Hematopoietic multipotent progenitor cell (in vitro differentiated cells): ENCODE measurements at places on chromosomes 5 and 9.

DNA sequence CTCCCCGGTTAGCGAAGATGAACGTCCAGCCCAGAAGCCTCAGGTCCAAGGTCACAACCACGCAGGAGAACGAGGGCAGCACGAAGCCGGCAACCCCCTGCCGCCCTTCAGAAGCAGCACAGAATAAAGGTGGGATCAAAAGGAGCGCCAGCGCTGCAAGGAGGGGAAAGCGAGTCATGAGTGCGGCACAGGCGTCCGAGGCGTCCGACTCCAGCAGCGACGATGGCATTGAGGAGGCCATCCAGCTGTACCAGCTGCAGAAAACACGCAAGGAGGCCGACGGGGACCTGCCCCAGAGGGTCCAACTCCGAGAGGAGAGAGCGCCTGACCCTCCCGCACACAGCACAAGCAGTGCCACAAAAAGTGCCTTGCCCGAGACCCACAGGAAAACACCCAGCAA, 5.8 kb downstream of the PPP1R26 start:
- no peak for DNase-seq

DNA sequence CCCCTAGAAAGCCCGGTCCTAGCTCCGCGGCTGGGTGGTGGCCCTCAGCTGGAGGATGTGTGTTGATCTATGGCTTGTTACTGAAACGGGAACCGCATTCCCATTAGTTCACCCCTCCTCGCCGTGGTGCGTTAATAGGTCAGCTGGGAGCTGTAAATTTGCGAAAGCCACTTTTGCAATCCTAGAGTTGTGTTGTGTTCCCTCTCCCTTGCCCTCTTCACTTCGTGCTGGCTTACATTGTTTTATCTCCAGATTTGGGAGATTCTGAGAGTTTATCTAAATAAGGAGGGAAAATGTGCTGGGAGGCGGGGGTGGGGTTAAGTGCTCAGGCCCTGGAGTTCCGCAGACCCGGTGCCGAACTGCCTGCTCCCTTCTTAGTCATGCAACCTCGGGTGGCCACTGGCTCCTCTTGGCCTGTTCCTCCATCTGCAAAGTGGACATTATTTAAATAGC, 62.8 kb downstream of the HMCN2 start:
- no peak for DNase-seq

- DNase-seq = no peak
Observed at GRCh38 chr9:107173422-107174180, 109.5 kb upstream of the RAD23B start.

- no peak for DNase-seq
Observed at GRCh38 chr5:171776770-171777759, 8.6 kb upstream of the SMIM23 start.

DNA sequence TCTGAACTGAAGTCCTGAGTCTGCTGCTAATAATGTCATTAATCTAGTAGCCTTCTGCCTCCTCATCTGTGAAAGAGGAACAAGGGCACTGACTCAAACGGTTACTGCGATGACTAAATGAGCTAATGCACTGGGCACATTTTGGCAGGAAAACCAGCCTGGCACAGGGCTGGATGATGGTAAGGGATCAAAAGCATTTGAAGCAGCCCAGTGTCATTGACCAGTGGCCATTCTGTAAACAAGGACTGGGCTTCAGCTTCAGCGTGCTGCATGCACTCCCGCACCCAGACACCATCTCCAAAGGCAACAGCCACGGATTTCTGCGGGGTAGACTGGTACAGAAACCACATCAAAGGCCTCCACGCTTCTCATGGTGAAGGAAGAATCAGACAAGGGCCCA, 8.0 kb downstream of the GCNT4 start:
- DNase-seq = no peak

- DNase-seq = no peak
Observed at GRCh38 chr5:125700380-125700861, 722.8 kb upstream of the GRAMD2B start.

- no peak for DNase-seq
Observed at GRCh38 chr5:1840071-1840547, 38.9 kb downstream of the NDUFS6 start.

DNA sequence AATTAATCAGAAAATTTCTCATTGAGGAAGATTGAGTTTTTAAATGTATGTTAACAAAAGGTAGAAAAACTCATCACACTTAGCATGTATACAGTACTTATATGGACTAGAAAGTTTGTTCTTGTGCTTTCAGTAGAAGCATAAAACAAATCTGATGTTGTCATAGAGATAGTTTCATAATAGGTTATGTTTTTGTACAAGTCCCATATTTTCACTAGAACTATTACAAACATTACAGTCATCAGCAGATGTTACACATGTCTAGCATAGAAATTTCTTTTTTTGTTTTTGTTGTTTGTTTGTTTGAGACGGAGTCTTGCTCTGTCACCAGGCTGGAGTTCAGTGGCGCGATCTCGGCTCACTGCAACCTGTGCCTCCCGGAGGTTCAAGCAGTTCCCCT, 131.4 kb downstream of the COMMD10 start:
- no peak for DNase-seq

DNA sequence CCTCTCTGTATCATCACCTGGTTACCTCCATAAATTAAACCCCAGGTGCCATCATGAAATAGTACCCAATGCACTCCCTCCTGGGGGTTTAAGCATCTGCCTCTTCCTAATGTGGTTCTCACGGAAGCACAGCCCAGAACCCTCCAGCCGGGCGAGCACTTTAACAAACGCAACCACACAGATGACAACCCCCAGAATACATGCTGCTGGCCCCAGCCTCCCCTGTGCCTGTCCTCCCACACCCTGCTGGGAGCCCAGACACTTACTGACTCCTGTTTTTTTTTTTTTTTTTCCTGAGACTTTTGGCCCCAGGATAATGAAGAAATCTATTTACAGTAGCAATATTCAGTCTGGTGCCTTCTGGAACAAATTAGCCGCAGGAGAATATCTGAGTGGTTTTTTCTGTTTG, 50.0 kb upstream of the COL5A1 start:
- no peak for DNase-seq

- no peak for DNase-seq
Observed at GRCh38 chr9:36320466-36320865, 62.2 kb upstream of the GNE start.

GRCh38 chr5:144742361-144742760, 571.7 kb downstream of the KCTD16 start:
- DNase-seq = no peak

GRCh38 chr9:6428940-6429889, 16.2 kb downstream of the UHRF2 start:
- DNase-seq = no peak

GRCh38 chr5:96483878-96484277, 50.8 kb upstream of the PCSK1 start:
- DNase-seq = peak; percentile 8

DNA sequence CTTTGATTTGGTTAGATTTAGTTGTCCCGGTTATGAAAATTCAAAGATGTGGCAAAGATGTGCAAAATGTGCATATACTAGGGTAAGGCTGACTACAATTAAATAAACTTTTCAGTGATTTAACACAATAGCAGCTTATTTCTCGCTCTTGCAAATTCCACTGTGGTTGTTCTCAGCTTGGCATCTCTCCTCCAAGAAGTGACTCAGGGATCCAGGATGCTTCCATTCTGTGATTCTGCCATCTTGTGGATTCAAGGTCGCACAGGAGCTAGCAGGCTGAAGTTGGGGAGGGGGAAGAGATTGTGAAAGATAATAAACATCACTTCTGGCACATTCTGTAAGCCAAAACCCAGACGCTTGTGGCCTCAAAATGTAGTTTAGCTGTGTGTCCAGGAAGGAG, 60.1 kb upstream of the TGFBR1 start:
- no peak for DNase-seq

- DNase-seq = peak; percentile 47
Observed at GRCh38 chr5:139392678-139393496, 2.0 kb downstream of the PROB1 start.

DNA sequence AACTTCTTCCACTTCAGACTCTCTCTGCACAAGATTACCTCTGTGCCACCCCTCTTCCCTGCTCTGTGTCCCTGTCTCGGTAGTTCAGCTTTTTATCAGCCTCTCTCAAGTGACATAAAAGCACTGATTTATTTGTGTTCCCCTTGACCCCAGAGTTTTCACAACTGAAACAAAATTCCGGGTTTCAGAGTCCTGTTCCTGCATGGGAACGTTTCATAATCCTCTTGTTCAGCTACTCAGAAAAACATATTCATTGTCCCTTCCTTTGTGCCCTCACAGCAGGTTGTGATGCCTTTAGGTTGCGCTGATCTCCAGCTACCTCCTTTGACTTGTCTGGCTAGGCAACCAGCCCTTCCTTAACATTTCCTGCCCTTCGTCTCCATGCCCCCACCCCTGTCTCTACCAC, 13.7 kb upstream of the ITGA1 start:
- no peak for DNase-seq

- DNase-seq = no peak
Observed at GRCh38 chr5:126525630-126526245, 69.3 kb downstream of the ALDH7A1 start.

DNA sequence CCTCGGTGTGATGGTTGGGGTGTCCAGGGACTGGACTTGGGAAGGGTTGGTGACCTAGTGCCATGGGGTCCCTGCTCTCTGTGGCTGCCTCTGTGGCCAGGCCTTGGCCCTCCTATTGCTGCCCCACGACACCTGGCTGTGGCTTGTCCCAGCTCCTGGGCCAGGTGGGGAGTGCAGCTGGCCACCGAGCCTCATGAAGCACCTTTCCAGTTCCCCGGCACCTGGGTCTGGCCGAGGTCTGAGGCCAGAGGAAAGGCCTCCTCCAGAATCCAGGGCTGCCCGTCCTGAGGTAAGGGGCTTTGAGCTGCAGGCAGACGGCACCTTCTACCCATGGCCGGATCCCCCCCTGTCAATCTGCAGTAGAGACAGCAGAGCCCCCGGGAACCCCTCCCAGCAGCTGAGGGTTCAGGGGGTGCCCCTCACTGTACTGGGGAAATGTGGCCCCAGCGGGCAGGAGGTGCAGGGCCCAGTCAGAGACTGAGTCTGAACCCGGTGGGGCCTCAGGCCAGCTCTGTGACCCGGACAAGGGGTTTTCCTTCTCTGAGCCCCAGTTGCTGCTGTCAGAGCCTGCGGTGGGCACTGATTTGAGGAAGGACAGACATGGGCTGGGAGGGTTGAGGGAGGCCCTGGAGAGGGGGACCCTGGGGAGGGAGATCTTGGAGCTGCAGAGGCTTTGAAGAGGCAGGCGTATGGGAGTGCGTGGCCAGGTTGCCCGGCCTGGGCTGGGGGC, 54.5 kb downstream of the RXRA start:
- DNase-seq = no peak

- DNase-seq = no peak
Observed at GRCh38 chr9:100191264-100191663, 92.2 kb downstream of the INVS start.

- DNase-seq = no peak
Observed at GRCh38 chr9:82588301-82589180, 474.4 kb downstream of the RASEF start.

- DNase-seq = no peak
Observed at GRCh38 chr9:113528088-113528487, 64.6 kb downstream of the RGS3 start.

DNA sequence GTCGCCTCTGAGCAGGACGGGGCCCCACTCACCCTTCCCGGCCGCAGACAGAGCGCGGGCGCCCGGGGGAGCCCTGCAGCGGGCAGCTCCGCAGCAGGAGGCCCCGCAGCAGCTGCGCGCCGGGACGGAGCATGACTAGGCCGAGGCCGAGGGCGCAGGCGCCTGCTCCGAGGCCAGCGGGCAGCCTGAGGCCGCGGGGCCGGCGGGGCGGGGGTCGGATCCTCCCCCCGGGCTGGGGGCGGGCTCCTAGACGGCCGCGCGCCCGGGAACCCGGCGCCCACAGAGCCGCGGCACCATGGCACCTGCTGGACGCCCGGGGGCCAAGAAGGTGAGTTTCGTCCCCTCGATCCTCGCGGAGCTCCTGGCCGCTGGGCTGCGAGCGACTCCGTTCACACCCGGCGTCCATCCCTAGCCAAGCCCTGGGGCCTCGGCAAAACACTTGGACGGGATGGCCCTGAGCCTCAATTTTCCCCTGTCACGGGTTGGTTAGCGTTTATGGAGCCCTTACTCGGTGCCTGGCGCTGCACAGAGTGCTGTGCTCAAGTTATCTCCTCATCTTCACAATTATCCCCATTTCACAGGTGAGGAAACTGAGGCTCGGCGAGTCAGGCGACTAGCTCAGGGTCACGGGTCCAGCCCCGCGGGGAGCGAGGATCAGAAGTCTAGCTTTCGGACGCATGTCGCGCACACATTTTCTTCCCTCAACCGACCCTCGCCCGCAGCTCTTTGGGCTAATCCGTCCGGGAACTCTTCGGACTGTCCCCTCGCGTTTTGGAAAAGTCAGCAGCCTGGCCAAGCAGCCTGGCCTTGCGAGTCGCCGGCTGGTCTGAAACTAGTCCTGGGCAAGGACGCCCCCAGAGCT, at the start of the genes BHMT2 and DMGDH:
BHMT2 (plus strand) TSS at position 280 of the 862 bp plus-strand sequence; CDS start at position 296, 16 bp downstream.
DMGDH (minus strand) TSS at position 187 of the 862 bp plus-strand sequence; CDS start at position 133, 54 bp downstream.
- DNase-seq = peak; percentile 24

GRCh38 chr9:16671591-16672137, 198.8 kb downstream of the BNC2 start:
- no peak for DNase-seq
